Chondrocyte (in vitro differentiated cells): ENCODE measurements at places on chromosomes 11 and 22.
A peak's percentile ranks its signal among the peaks of the same experiment; 100 is the strongest.

GRCh38 chr22:30754971-30755758 lies 60.5 kb downstream of the OSBP2 start:
- H3K4me1 ChIP-seq, result peaks cover 20% of the 10 kb centered on the region
- H3K27me3 ChIP-seq, result no peaks in the 10 kb centered on the region
- no peak for DNase-seq
- H3K27ac ChIP-seq, result no peak overlapping the region

DNA sequence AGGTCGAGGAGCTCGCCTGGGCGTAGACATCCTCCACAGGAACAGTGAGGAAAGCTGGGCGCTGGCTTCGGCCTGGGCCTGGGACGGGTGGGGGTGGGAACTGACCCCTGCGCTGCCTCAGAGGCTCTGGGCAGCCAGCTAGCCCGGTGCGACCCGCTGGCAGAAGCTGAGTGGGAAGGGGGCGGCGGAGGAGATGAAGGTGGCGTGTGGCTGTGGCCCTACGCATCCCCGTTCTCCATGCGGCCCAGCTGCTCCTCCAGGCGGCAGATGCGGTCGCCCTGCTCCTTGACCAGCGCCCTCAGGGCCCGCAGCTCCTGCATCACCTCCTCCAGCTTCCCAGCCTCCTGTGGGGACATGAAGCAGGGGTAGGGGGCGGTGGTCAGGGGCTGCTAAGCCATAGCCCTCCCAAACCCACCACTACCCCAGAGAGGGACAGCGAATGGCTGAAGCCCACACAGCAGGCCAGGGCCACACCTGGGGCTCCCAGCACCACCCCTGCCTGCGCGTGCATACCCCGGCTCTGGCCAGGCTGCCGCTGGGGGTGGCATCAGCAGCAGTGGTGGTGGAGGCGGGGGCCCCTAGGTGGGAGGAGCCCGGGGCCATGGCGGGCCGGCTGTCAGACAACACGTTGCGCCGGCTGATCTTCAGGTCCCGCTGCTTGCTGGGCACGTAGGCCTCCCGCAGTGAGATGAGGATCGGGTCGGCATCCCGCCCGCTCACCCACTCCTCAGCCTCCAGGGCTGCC lies 848 bp upstream of the PTPRCAP start:
- H3K27me3 ChIP-seq, result no peaks in the 10 kb centered on the region
- peak overlapping the region; percentile 17 for H3K27ac ChIP-seq
- no peak overlapping the region for H3K4me3 ChIP-seq
- H3K4me1 ChIP-seq, result peaks cover 28% of the 10 kb centered on the region
- H3K36me3 ChIP-seq, result no peaks in the 10 kb centered on the region

DNA sequence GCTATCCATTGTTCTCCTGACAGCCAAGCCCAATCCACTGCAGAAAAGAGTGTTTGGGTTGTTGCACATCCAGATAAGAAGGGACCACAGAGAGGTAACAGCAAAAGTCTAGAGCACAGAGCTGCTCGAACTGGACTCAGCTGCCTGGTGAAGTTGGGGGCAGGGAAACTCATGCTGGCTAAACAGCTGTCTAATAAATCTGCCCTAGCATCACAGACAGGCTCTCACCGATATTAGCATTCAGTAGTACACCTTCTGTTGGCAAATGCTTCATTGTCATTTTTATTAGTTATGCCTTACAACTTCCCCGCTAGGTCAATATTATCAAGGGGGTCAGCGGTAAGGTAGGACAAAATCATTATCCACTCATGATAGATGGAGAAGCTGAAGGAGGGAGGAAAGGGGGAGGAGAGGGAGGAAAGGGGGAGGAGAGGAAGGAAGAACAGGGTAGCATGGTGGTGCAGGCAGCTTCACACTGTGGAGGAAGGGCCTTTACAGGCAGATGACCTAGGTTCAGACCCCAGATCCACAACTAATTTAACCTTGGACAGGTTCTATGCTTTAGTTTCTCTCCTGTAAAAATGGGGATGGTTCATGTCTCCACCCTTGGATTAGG lies 102.7 kb downstream of the LARGE1 start:
- H3K27me3 ChIP-seq, result no peaks in the 10 kb centered on the region
- no peaks in the 10 kb centered on the region for H3K36me3 ChIP-seq
- DNase-seq, result no peak
- no peaks in the 10 kb centered on the region for H3K4me1 ChIP-seq

GRCh38 chr22:46539169-46539568 lies 1.7 kb upstream of the CELSR1 start:
- H3K4me3 ChIP-seq, result peak overlapping the region; percentile 80
- no peaks in the 10 kb centered on the region for H3K27me3 ChIP-seq

DNA sequence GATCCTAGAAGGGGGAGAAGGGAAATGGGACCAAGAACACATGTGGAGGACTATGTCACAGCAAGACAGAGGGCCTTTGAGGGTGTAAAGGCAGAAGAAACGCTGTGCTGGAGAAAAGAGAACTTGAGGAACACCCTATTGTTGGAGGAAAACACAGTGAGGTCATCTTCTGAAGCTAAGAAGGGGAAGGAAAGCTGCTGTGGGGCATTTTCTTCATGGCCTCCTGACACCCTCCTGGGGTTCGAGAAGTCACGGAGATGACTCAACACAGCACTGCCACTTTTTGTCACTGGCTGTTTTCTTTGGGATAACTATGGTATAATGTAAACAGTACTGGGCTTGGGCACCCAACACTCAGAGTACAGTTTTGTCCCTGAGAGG lies 492.6 kb upstream of the CADM1 start:
- no peak overlapping the region for H3K4me3 ChIP-seq
- DNase-seq, result no peak
- peaks cover 13% of the 10 kb centered on the region for H3K4me1 ChIP-seq
- H3K27ac ChIP-seq, result no peak overlapping the region
- H3K36me3 ChIP-seq, result no peaks in the 10 kb centered on the region
- H3K27me3 ChIP-seq, result peaks cover 7% of the 10 kb centered on the region

DNA sequence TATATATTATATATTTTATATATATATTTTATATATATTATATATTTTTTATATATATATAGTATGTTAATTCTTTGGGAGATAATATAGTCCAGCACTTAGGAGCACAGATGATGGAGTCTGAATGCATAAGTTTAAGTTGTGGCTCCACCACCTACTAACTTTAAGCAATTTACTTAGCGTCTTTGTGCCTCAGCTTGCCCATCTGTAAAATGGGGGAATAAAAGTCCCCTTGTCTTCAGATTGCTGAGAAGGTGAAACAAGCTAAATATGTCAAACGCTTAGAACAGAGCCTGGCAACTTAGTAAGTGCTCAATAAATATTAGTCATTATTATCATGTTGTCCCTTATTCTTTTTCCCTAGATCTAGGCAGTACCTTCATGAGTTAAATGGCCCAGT lies 27.5 kb downstream of the DSCAML1 start:
- H3K27ac ChIP-seq, result no peak overlapping the region
- H3K4me3 ChIP-seq, result no peak overlapping the region
- H3K27me3 ChIP-seq, result peaks cover 51% of the 10 kb centered on the region
- no peaks in the 10 kb centered on the region for H3K36me3 ChIP-seq
- DNase-seq, result no peak
- no peaks in the 10 kb centered on the region for H3K4me1 ChIP-seq

GRCh38 chr11:86625544-86625943 lies 46.9 kb downstream of the ME3 start:
- DNase-seq, result no peak
- H3K4me1 ChIP-seq, result peaks cover 72% of the 10 kb centered on the region
- no peaks in the 10 kb centered on the region for H3K27me3 ChIP-seq

GRCh38 chr11:134583397-134583990 lies 171.5 kb upstream of the B3GAT1 start:
- no peak overlapping the region for H3K27ac ChIP-seq
- H3K4me1 ChIP-seq, result no peaks in the 10 kb centered on the region
- H3K27me3 ChIP-seq, result peaks cover 28% of the 10 kb centered on the region
- no peak for DNase-seq
- no peaks in the 10 kb centered on the region for H3K36me3 ChIP-seq
- H3K4me3 ChIP-seq, result no peak overlapping the region

DNA sequence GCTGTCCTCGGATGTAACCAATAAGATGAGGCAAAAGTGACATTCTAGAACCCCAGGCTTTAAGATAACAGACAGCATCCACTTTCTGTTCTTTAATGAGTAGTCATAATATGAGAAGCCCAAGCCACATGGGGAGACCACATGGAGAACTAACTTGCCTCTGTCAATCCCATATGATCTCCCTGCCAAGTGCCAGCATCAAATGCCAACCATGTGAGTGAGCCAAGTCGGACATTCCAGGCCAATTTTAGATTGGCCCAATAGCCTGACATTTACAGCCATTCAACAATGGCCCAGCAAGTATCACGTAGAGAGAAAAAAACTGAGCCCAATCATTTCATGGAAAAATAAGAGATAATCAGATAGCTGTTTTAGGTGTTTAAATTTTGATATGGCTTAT lies 2048.3 kb upstream of the RAG2 start:
- H3K27ac ChIP-seq, result no peak overlapping the region
- H3K27me3 ChIP-seq, result no peaks in the 10 kb centered on the region
- no peaks in the 10 kb centered on the region for H3K4me1 ChIP-seq
- H3K36me3 ChIP-seq, result no peaks in the 10 kb centered on the region
- H3K4me3 ChIP-seq, result no peak overlapping the region

DNA sequence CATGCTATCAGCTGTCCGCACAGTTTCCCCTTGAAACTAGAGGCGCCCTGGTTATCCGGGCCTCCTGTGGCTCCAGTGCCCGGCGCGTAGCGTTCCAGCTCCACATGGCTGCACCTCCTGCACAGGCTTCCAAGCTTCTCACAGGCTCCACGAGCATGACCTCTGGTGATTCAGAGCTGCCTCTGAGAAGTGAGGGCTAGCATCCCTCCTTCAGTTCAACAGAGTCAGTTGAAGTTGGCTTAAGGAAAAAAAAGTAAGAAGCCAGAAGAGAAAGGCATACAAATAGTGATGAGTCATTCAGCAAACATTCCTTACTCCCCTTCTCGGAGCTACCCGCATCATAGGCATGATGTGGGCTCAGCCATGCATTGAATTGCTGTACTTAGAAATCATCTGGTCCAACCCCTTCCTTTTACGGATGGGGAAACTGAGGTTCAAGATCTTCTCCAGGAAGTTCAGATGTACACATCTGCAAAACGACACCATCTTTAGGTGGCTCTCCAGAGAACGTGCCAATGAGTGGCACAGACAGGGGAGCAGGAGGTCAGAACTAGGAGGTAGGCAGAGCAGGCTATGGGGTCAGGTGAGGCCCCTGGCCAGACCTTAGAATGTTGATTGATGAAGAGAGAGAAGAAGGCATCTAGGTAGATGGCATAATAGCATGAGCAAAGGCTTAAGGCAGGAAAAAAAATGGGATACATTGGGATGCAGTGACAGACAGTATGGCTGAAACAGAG lies 216.3 kb upstream of the TBCEL start:
- no peak for DNase-seq
- no peak overlapping the region for H3K4me3 ChIP-seq
- peaks cover 8% of the 10 kb centered on the region for H3K4me1 ChIP-seq
- no peaks in the 10 kb centered on the region for H3K36me3 ChIP-seq
- no peak overlapping the region for H3K27ac ChIP-seq

- no peak for DNase-seq
- no peak overlapping the region for H3K27ac ChIP-seq
- no peak overlapping the region for H3K4me3 ChIP-seq
- H3K27me3 ChIP-seq, result no peaks in the 10 kb centered on the region
- H3K36me3 ChIP-seq, result no peaks in the 10 kb centered on the region
- H3K4me1 ChIP-seq, result peaks cover 19% of the 10 kb centered on the region
Observed at GRCh38 chr11:62050716-62051115, 73.1 kb upstream of the INCENP start.

DNA sequence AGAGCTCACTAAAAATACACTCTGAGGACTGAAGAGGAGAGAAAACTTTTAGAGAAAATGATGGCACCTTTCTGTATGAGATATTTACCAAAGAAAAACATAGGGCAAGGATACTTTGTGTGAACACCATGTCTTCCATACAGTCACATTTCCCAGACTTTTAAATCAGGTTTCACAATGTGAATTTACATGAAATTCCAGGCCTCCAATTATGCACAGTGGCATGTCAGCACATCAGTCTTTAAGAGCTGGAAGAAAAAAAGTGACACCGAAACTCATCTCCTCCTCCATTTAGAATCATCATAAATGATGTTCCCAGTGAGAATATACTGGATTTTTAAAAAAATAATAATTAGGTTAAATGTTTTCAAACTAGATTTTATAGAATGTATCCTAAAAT lies 232.2 kb upstream of the UBASH3B start:
- peaks cover 7% of the 10 kb centered on the region for H3K27me3 ChIP-seq
- peaks cover 2% of the 10 kb centered on the region for H3K4me1 ChIP-seq

DNA sequence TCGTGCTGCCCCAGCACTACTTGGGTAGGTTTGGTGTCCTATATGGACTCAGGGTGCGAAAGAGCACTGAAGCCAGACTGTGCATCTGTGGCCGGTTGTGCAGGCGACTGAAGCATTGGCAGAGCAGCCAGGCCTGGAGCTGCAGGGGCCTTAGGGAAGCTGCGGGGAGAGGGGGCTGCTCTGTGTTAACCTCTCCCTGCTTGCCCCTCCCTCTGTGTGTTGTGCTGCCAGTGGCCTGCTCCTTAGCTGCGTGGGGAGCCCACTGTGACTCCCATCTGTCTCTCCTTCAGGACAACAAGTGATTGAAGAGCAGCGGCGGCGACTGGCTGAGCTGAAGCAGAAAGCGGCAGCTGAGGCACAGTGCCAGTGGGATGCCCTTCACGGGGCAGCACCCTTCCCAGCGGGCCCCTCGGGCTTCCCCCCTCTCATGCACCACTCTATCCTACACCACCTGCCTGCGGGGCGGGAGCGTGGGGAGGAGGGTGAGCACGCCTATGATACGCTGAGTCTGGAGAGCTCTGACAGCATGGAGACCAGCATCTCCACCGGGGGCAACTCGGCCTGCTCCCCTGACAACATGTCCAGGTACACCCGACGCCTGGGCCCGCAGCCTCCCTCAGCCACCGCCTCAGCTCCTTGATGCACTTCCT lies 34.3 kb downstream of the TREH start:
- no peak overlapping the region for H3K4me3 ChIP-seq
- H3K27me3 ChIP-seq, result no peaks in the 10 kb centered on the region
- H3K4me1 ChIP-seq, result peaks cover 5% of the 10 kb centered on the region

DNA sequence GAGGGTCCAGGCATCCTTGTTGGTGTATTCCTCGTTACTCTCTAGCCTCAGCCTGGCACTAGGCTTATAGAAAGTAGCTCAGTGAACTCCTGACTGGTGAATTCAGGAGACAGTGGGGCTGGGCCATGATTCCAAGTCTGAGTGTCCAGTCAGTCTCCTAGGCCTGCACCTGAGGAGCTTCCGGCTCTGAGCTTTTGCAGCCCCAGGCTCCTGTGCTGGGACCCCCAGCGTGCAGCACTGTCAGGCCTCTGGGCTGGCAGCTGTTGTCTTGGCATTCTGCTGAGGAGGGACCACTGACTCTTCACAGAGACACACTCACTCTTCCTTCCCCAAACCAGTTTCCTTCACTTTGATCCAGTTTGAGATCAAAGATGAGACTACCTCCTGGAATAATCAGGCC lies 82.4 kb downstream of the CTTN start:
- no peaks in the 10 kb centered on the region for H3K36me3 ChIP-seq
- peaks cover 10% of the 10 kb centered on the region for H3K4me1 ChIP-seq
- no peak overlapping the region for H3K4me3 ChIP-seq

GRCh38 chr11:115944596-115944995 lies 440.4 kb upstream of the CADM1 start:
- peaks cover 9% of the 10 kb centered on the region for H3K27me3 ChIP-seq
- H3K4me3 ChIP-seq, result no peak overlapping the region
- H3K4me1 ChIP-seq, result peaks cover 20% of the 10 kb centered on the region
- no peak overlapping the region for H3K27ac ChIP-seq
- peaks cover 5% of the 10 kb centered on the region for H3K36me3 ChIP-seq
- no peak for DNase-seq

GRCh38 chr22:39612811-39613548 lies 42.4 kb downstream of the CACNA1I start:
- H3K4me1 ChIP-seq, result no peaks in the 10 kb centered on the region
- no peak overlapping the region for H3K4me3 ChIP-seq
- no peak for DNase-seq
- peaks cover 4% of the 10 kb centered on the region for H3K36me3 ChIP-seq
